Uterus (tissue), 4 donors: ENCODE measurements at places on chromosomes 2 and 18. TPM values are rescaled to one million over a fixed set of nuclear protein-coding genes. Genes with fewer than 3 reads are reported as not detected.

Gene GAD1
- not detected for total RNA-seq

Gene IFIH1
- 15.2 TPM for total RNA-seq

Gene ASB18
- total RNA-seq, result not detected

Gene KIAA2012
- 0.15 TPM for total RNA-seq

Gene TIGD1
- 4.6 TPM for total RNA-seq

Gene VSNL1
- total RNA-seq, result 0.61 TPM

Gene SCTR
- total RNA-seq, result not detected

Gene TNFAIP6
- 3.2 TPM for total RNA-seq

Gene ACMSD
- not detected for total RNA-seq

Gene GREB1L
- total RNA-seq, result 4.8 TPM

Gene GNLY
- not detected for total RNA-seq

Gene SERPINB3
- total RNA-seq, result not detected

Gene KCNG3
- total RNA-seq, result 0.41 TPM

Gene DUSP19
- 0.29 TPM for total RNA-seq

Gene TFPI
- total RNA-seq, result 99.4 TPM

Gene PROKR1
- not detected for total RNA-seq

Gene PTMA
- total RNA-seq, result 693 TPM

Gene CFAP65
- total RNA-seq, result 2.6 TPM

Gene USP14
- 86.1 TPM for total RNA-seq

Gene C2orf78
- total RNA-seq, result not detected

Gene HOXD11
- total RNA-seq, result 8.6 TPM

Gene AMER3
- total RNA-seq, result 0.21 TPM

Gene UGT1A7
- total RNA-seq, result not detected

Gene NT5C1B
- total RNA-seq, result not detected

Gene FAP
- total RNA-seq, result 30.6 TPM

Gene C2orf15
- 1.6 TPM for total RNA-seq

Gene CDK5R2
- total RNA-seq, result not detected

Gene CXCR1
- total RNA-seq, result 0.18 TPM

Gene CCDC85A
- total RNA-seq, result 4.7 TPM

Gene LRP1B
- not detected for total RNA-seq

Gene DYNAP
- not detected for total RNA-seq

Gene VIL1
- total RNA-seq, result 0.59 TPM

Gene RBM44
- total RNA-seq, result 2.5 TPM

Gene LYG2
- not detected for total RNA-seq

Gene GALNT3
- total RNA-seq, result not detected

Gene TM4SF20
- not detected for total RNA-seq

Gene CHST10
- total RNA-seq, result 23.0 TPM

Gene L3MBTL4
- 10.8 TPM for total RNA-seq

Gene MYOM1
- total RNA-seq, result 8.2 TPM

Gene SLC19A3
- total RNA-seq, result 0.51 TPM
